ENCODE measurements at places on chromosomes 3 and 15. TPM values are rescaled to one million over a fixed set of nuclear protein-coding genes. Genes with fewer than 3 reads are reported as not detected.

The NR1I2 gene
- total RNA-seq = 0.25 TPM

DNA sequence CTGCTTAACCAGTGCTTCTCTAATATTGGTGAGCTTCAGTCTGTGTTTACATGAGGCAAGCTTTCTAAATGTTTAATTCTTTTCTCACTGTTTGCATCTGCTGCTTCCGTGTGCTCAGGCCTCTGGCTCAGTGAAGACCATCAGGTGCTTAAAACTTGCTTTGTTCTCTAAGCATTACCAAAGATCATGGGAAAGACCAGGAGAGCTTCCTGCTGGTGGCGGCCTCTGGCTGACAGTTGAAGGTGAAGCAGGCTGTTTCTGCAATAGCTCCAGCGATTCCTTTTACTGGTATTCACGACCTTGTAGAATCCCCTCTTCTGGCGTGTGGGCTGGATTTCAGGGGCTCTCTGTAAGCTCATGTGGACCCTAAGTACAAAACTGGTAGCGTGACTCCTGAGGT, 45.1 kb downstream of the EDEM1 start:
- no peak for DNase-seq

DNA sequence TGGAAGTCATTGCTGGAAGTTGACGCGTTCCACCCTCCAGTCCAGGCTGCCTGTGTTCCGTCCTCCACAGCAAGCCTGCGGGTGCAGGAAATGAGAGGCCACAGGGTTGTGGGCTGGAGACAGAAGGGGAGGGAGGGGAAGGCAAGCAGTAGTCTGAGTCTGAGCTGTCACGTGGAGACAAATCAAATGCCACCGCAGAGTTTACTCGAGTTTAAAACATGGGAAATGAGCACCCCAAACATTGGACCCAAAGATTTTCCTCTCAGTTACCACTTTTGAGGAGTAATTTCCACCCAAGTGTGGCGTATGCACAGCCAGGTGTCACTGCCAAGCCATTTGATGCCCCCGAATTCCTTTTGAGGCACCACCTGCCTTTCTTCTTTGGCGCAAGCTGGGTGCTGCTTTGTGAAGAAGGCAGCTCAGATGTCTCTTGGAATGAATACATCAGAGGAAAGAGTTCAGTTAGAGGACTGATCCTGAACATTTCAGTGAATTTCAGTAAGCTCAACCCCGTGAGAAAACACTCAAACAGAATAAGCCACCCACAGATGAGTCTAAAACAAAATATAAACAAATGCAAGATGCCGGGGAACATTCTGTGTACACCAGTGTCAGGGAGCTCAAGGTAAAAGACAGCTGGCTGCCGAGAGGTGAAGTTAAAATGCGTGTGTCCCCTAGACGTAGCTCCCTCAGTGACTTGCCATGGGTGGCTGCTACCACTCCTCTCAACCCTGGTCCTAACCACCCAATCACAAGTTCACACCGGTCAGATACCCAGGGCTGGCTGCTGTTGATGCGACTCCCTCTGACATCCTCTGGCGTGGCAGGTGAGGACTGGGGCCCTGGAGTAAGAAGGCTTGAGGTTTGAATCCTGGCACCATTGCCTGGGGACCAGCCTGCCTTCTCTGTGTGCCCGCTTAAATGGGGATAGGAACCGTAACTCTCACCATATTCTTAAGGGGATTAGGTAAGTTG, 203.8 kb downstream of the UACA start:
- DNase-seq = no peak

- no peak for DNase-seq
These were observed 180.8 kb downstream of the ATP10A start for GRCh38 chr15:25682340-25682739.

The IQCH gene
- total RNA-seq = 5.5 TPM

DNA sequence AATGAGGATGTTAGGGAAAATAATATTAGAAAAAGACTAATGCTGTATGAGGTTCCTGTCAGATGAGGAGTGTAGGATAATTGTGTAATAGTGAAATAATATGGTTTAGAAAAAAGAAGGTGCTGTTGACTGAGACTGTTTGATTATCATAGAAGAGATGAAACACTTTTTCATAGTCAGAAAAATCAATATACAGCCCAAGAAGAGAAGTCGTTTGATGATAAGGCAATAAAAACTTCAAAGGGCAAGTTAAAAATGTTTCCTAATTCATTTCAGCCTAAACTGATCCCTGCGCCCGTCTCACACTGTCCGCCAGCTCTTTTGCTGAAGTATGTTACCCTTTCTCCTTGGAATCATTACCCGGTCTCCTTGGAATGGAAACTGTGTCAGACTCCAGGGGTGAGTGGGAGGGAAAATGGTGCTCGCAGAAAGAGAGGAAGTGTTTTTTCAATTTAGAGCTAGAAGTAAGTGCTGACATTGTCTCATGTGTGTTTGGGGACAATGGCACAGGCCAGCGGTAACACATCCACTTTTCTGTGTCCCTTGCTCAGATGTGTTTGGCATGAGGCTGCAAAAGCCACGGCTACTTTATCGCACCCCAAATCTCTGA, 23.6 kb downstream of the DUT start:
- no peak for DNase-seq

DNA sequence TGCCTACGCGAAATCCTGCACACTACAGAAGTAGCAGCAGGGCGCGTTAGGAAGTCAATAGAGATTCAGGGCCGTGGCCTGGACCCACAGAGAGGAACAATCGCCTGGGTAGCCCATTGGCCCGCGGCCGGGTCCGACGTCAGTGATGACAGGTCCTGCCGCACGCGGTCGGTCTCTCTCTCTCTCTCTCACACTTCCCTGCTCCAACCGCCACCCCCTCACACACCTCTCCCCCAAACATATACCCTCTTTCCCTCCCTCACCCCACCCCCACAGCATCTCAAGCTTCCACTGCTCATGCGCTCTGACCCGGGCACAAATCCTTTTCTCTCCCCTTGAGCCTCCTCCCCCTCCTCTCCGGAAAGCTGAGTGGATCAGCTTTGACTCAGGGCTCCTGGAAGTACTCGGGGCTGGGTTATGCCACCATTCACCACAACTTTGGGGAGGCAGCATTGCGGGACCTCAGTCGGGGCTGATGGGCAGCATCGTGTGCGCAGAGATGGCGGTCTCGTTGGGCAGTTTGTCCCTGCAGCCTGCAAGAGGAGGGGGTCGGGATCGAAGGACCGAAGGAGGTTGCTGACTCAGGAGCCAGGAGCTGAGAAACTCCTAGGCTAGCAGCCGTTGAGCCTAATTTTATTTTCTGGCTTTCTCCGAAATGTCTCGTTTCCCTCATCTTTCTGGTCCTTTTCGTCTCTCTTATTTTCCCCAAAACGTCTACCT, 9.0 kb downstream of the ZIC4 start:
- DNase-seq = no peak

DNA sequence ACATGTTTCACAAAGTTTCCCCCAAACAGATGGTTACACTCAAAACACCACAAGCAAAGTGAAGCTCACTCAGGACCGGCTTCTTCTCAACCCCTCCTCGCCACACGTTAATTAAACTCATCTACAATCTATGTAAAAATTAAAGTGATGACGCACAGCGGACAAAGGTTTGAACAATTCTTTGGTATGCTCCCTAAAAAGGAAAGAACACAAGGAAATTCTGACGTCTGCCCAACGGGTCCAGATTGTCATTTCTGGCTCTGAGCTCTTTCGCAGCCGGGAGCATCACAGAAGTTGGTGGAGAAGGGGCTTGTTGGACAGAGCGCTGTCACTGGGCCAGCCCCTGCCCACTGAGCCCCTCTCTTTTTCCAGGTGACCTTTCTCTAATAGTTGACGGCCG, 173.7 kb upstream of the CHRNA7 start:
- no peak for DNase-seq

All from dorsolateral prefrontal cortex (tissue), 122 donors.